Natural killer cell treated with Interleukin-12 subunit alpha and Interleukin-12 subunit beta and Interleukin-15 and Interleukin-18, amount 100 ng/mL, for 72 hours (primary cell): ENCODE measurements at places on chromosomes 5 and 9. TPM values are rescaled to one million over a fixed set of nuclear protein-coding genes. Genes with fewer than 3 reads are reported as not detected.

Gene PCDHGC5
- 0.17 TPM for total RNA-seq

Gene FOXD4
- 0.21 TPM for total RNA-seq

Gene KIF27
- 4.0 TPM for total RNA-seq

Gene CCNJL
- 20.1 TPM for total RNA-seq

Gene PRSS3
- not detected for total RNA-seq

Gene GBGT1
- 4.1 TPM for total RNA-seq

Gene SLC34A1
- total RNA-seq, result not detected

Gene OR13J1
- total RNA-seq, result not detected

Gene SMIM32
- not detected for total RNA-seq

DNA sequence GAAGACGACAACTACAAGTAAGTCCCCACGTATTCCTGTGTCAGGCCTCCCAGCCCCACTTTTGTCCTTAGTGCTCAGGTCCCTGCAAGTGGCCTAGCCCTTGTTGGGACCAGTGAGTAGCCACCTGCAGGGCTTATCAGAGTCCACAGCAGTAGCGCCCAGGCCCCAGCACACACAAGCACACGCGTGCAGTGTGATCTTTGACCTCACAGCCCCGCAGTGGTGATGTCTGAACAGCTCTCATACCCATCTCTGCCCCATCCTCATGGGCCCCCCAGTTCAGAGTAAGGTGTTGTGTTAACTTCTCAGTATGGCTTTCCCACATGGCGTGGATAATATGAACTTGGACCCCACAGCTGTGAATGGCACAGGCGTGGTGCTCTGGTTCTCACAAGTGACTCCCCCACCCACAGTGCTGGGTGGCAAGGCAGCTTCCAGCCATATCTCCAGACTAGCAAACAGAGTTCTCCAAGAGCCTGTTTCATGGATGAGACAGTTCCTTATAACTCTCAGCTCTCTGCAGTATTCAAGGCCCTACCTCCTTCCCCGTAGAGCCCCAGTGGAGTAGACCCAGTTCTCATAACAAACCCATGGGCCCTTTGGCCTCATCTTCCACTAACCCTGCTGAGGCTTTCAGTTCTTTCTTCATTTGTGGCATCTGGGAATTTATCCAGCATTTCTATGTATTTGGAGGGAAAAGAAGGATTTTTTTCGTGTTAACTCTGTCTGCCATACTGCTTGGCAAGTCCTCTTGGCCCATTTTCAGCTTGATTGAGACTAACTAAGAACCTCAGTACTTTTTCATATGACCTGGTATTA is 46.5 kb upstream of the ANGPTL2 start:
- DNase-seq, result no peak

DNA sequence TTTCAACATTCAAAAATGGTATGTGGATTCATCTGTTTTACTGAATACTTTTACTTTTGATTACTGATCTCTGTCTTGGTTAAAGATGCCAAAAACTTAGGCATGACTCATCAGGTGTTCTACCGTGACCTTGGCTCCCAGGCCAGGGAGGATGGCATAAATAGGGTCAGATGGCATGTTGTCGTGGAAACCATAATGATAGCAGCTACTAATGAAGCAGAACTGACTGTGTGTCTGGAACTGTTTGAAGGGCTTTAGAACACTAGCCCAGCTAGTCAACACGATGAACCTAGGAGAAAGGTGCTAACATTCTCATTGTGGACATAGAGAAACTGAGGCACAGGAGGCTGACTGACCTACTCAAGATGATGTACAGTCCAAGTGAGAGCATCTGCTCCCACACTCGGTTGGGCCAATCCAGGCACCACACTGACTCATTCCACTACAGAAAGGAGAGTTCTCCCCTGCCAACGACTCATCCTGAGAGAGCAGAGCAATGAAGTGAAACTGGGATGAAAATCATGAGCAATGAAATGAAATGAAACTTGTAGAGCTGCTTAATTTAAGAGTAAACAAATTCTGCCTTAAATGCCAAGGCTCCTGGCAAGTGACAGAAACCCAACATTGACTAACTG is 116.0 kb downstream of the TENT4A start:
- peak; percentile 70 for DNase-seq

DNA sequence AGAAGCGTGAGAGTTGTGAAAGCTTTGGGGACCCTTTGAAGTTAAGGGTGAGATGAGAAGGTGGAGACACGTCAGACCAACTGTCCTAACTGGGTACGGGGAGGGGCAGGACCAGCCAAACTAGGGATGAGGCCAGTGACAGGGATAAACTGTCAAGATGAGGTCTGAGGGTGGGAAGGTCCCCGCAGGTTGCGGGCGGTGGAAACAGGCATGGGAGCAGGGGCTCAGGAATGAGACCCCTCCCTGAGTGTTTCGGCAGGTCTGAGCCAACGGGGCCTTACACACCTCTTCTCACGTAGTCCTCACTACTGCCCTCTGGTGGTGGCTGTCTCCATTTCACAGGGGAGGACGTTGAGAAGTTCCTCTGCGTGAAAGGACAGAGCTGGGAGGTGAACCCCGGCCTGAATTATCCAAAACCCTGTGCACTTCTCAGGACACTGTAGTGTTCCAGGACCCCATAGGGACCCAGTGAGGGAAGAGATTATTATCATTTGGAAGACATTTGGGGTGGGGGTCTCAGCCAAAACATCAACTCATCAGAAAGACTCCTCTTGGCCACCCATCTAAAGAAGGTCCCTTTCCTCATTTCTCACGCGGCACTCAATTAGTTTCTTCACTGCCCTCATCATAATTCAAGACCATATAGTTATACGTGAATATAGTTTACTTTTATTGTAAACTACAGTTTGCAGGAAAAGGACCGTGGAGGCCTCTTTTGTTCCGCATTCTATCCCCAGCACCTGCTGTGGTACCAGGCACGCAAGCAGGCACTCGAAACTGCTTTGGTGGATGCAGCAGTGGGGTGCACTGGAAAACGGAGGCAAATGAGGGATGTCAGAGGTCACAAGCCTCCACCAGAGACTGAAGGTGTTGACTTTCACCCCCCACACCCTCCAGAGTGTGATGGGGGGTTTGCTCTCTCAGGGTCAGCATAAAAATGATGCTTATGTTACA is 21.7 kb upstream of the NANS start:
- peak; percentile 90 for DNase-seq

DNA sequence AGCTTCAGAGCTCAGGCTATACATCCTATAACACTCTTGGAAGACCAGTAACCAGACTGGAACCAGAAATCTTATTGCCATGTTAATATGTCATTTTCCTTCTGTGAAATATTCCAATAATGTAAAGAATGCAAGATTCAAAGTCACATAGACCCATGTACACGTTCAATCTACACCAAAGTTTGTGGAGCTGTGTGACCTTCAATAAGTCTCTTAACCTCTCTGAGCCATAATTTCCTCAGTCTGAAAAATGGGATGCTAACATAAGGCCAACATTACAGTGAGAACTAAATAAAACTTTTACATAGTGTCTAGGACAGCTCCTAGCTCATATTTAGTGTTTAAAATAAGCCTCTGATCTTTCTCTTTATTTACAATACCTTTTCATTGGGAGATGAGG is 70.4 kb downstream of the ARRDC3 start:
- no peak for DNase-seq

DNA sequence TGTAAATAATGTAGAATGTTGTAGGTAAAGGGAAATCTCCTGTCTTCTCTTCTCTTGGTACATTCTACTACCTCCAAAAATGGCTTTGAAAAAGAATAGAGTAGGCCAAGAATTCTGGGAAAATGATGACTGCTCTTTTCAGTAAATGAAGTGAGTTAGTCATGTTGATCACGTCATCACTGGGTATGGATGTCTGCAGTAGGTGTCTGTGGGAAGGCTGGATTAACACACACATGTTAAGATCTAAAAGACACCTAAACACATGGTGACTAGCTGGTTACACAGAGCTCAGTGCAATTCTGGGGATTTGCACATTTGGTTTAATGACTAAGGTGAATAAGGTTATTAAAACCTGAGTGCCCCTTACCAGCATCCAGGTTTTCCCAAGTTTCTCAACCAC is 161.5 kb downstream of the CEP120 start:
- DNase-seq, result no peak

DNA sequence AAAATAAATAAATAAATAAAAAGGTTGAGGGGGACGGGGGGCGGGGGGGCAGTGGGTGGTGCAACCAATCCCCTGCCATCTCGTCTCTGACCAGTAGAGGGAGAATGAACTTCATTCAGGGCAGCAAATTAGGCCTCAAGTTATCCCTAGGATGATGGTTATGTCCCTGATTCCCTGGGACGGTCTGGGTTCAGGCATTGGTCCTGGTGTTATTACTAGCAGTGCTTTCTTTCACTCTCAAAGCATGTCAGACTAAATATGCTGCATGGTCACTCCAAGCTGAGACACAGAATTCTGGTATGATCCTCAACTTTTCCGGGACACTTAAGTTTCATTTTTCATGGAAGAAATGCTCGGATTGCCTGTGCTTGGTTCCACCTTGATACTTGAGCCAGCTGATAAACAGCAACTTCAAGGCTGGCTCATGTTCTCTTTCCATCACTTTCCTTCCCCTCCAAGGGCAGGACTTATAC is 59.4 kb downstream of the DAP start:
- DNase-seq, result no peak

DNA sequence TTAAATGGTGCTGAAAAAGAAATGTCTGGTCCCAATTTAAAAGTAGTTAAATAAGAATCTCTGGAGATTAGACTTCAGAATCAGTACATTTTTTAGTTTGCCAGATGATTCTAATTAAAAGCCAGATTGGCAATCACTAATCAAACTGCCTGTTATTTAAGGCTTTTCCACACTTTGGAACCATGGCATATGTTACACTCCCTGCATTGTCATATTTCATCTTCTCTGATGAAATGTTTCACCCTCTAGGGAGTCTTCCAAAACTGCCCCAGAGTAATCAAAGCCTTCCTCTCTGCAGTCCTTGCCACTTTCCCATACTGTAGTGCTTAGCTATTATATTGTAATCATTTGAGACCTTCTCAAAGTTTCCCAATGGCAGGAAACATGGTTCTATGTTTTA is 17.5 kb upstream of the OR13C9 start:
- no peak for DNase-seq

DNA sequence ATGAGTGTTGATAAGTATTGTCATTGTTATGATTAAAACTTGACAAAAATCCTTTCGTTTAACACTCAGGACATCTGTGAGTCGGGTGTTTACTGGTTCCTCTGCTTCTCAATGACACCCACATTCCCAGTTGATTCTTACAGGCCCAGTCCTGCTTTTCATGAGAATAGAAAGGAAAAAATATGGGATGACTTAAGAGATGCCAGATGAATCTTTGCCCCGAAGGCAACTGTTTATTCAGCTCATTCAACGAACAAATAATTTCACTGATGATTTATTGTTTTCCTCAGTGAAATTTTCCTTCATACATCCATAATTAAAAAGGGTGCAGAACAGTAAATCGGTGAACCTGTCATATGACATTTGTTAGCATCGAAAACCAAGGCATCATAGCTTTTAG is 452.4 kb upstream of the WWC1 start:
- no peak for DNase-seq

- DNase-seq, result no peak
Measured at GRCh38 chr9:123053711-123054110, 20.2 kb downstream of the GPR21 start.

GRCh38 chr9:93859431-93860215 is 95.5 kb downstream of the BARX1 start:
- DNase-seq, result no peak

GRCh38 chr9:99193466-99193821 is 28.3 kb downstream of the ALG2 start:
- no peak for DNase-seq

GRCh38 chr5:14258840-14259239 is 115.7 kb downstream of the TRIO start:
- no peak for DNase-seq

DNA sequence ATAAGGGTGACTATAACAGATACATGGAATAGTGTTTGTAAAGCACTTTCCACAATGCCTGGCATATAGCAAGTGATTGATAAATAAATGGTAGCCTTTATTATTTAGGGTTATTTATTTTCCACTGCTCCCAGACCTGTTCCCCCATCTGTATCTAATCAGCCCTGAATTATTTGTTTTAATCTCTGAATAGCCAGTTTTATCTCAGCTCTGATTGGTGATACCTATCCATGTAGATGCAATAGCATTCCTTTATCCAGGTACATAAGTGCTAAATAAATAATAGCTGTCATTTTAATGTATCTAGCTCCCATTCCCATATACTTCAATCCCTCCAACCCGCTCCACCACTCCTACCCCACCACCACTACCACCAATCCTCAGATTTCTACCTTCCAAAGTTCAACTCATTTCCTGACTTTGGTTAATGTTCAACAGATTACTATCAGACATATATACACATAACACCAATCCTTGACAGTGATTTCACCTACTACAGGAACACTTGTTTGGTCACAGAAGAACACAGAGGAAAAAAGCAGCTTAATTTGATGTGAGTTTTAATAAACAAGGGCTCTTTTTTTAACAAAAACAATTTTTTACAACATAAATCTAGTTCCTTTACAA is 14.0 kb downstream of the PRKAA1 start:
- no peak for DNase-seq

- no peak for DNase-seq
Measured at GRCh38 chr5:61496446-61496845, 164.4 kb downstream of the ZSWIM6 start.

GRCh38 chr5:115377468-115378217 is 81.2 kb upstream of the CCDC112 start:
- DNase-seq, result no peak

DNA sequence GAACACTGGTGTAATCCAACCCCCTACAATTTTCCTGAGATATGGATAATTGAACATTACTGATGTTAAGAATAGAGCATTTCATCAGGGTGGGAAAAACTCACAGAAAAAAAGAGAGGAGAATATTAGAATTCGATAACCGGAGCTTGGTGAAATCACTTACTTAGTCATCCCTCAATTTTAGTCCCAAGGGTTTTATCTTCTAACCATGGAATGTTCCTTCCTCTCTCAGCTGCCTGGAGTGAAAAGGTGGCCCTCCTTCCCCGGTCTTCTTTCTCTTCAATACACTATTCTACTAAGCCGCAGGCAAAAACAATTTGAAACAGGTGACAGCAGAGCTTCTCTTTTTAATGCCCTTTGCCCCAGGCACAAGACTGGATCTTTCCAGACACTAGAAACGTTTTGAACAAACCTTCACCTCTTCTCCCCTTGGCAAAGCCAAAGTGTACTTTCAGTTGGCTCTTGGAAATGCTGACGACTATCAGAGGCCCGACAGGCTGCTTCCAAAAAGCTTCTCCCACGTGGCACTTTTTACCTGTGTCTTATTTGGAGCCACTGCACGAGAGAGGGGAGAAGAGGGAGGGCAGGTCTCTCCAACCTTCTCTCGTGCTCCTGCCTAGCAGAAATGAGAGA is 543.9 kb downstream of the TLE1 start:
- no peak for DNase-seq

- no peak for DNase-seq
Measured at GRCh38 chr9:121780177-121781040, 129.0 kb downstream of the DAB2IP start.
